Left lung (tissue), 14 donors: ENCODE measurements at places on chromosomes 5 and 9.

DNA sequence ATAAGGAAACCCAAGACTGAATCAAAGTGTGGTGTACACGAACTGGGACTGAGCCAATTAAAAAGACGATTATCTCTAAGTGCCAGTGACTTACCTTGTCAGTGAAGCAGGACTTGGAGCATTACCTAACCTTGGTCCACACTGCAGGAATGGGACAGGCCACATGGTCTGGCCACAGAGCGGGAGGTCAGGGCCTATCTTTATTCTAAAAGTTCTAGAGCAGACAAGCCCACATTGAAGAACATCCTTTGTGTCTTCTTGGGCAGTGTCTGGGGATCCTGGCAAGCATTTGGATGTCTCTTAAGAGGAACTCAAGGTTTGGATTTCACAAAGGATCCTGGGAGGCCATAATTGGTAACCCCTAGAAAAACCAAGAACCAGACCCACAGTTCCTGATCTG lies 16.5 kb downstream of the SPRY4 start:
- H3K27ac ChIP-seq: no peak overlapping the region
- DNase-seq: no peak
- no peaks in the 10 kb centered on the region for H3K27me3 ChIP-seq
- H3K4me1 ChIP-seq: peaks cover 10% of the 10 kb centered on the region
- peaks cover 25% of the 10 kb centered on the region for H3K36me3 ChIP-seq

DNA sequence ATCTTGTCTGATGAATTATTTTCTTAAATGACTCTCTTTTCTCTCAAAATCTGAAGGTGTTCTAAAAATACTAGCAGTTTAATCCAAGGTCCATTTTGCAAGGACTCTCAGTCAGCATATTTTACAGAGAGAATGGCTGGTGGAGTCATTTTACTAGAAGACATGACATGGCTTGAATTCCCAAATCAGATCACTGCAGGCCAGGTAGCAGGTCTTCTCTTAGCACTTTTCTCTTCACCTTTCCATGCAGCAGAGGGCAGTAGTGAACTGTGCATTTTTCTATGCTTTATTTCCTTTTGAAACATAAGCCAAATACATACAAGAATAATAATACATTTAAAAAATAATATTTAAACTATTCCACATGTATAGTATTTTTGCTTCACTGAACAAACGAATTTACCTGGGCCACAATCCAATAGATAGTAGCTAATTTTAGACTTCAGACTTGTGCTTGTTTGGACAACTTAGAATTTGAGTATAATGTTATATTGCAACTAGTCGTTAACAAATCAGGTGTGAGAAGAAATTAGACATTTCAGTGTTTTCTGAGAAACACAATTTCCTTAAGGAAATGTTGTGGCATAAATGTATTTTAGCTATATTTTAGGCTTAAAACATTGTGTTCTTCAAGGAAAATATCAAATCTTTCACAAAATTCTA lies 289.4 kb upstream of the DAB2 start:
- H3K36me3 ChIP-seq: no peaks in the 10 kb centered on the region
- peak overlapping the region; percentile 24 for H3K27ac ChIP-seq
- no peaks in the 10 kb centered on the region for H3K27me3 ChIP-seq
- H3K4me3 ChIP-seq: no peak overlapping the region

DNA sequence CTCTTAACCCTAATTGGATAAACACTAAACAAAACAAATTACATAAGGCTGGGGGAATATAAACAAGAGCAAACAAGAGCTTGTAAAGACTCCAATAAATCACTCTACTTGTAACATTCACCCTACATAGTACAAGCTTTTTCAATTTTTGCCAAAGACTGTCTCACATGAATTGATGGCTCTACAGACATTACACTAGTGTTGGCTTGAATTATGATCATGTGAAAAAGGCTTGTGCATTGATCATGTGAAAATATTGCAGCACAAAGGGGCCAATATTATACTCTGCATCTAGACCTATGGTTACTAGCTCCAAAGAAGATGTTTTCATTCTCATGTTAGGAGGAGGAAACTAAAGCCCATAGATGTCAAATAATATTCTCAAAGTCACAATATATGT lies 212.6 kb downstream of the MCTP1 start:
- H3K4me3 ChIP-seq: no peak overlapping the region
- H3K27ac ChIP-seq: no peak overlapping the region
- H3K4me1 ChIP-seq: peaks cover 56% of the 10 kb centered on the region
- no peak for DNase-seq

GRCh38 chr9:130461218-130461630 lies 16.5 kb downstream of the ASS1 start:
- H3K4me3 ChIP-seq: no peak overlapping the region
- H3K27me3 ChIP-seq: no peaks in the 10 kb centered on the region
- H3K4me1 ChIP-seq: no peaks in the 10 kb centered on the region
- DNase-seq: peak; percentile 63
- H3K36me3 ChIP-seq: no peaks in the 10 kb centered on the region
- H3K27ac ChIP-seq: no peak overlapping the region

- H3K4me1 ChIP-seq: peaks cover 13% of the 10 kb centered on the region
- no peak overlapping the region for H3K4me3 ChIP-seq
- H3K27me3 ChIP-seq: no peaks in the 10 kb centered on the region
Observed at GRCh38 chr9:129582855-129583254, 38.0 kb downstream of the C9orf50 start.

- H3K27ac ChIP-seq: no peak overlapping the region
- H3K4me3 ChIP-seq: no peak overlapping the region
- peaks cover 49% of the 10 kb centered on the region for H3K4me1 ChIP-seq
- peaks cover 54% of the 10 kb centered on the region for H3K27me3 ChIP-seq
Observed at GRCh38 chr9:35842020-35842745, 13.2 kb downstream of the TMEM8B start.

- no peak for DNase-seq
- H3K4me1 ChIP-seq: no peaks in the 10 kb centered on the region
- no peak overlapping the region for H3K4me3 ChIP-seq
- H3K27me3 ChIP-seq: no peaks in the 10 kb centered on the region
Observed at GRCh38 chr5:9249231-9249630, 296.6 kb downstream of the SEMA5A start.

DNA sequence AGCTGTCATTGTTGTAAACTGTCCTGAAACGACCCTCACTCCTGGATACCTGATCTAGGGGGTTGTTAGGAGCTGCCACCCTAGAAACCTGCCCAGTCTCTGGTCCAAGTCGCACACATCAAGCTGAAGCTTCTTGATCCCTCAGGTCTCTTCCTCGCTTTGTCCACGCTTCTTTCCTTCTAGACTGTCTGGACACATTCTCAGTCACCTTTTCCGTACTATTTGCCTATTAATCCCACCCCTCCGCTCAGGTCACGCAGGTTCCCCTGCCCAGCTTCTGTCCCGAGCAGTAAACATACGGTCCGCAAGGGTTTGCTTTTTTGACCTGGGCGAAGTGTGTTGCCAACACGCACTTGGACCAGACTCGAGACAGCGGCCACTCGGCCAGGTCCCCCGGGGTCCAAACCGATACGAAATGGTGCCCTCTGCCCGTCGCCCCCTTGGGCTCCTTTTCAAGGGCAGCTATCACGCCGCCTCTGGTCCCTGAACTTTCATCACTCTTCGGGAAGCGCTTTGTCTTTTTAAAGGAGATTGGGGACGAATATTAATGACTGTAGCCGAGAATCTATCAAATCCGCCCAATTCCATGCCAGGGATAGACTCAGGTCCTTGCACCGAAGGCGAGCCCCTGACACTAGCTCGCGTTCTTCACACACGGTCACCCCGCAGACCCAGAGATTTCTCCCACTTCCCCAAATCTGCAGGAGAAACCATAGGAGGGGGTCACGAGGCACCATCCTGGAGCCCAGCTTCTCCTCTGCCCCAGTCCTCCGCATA lies 814 bp downstream of the PLCXD3 start:
- peaks cover 4% of the 10 kb centered on the region for H3K27me3 ChIP-seq
- H3K4me1 ChIP-seq: no peaks in the 10 kb centered on the region
- DNase-seq: peak; percentile 51
- no peaks in the 10 kb centered on the region for H3K36me3 ChIP-seq
- H3K27ac ChIP-seq: no peak overlapping the region
- peak overlapping the region; percentile 41 for H3K4me3 ChIP-seq

GRCh38 chr5:61000887-61001286 lies 55.9 kb downstream of the NDUFAF2 start:
- no peak for DNase-seq
- H3K36me3 ChIP-seq: no peaks in the 10 kb centered on the region
- no peaks in the 10 kb centered on the region for H3K27me3 ChIP-seq
- no peak overlapping the region for H3K27ac ChIP-seq
- H3K4me3 ChIP-seq: no peak overlapping the region
- H3K4me1 ChIP-seq: no peaks in the 10 kb centered on the region

- no peak overlapping the region for H3K27ac ChIP-seq
- no peaks in the 10 kb centered on the region for H3K36me3 ChIP-seq
- no peak overlapping the region for H3K4me3 ChIP-seq
Observed at GRCh38 chr9:132127888-132128534, 33.8 kb upstream of the NTNG2 start.
